ENCODE measurements at places on chromosomes 7 and 10.

GRCh38 chr10:62021128-62021665 lies 119.7 kb downstream of the ARID5B start:
- DNase-seq, result no peak

DNA sequence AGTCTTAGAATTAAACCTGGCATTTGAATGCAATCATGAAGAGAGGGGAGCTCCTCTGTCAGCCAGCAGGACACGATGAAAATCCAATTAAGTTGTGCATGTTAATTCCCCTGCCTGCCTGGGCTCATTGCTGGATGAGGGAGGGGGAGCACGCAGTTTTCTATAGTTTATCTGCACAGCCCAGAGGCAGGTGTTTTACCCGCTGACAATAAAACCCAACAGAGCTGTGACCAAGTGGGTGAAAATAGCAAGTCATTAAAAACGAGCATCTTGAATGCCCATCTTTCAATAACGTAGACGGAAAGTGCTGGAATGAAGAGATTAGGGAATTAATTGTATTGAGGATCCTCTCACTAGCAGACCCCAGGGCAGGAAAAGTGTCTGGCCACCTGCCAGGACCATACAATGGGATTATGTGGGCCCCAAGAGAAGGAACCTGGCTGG lies 100.1 kb upstream of the FAM20C start:
- DNase-seq, result no peak

DNA sequence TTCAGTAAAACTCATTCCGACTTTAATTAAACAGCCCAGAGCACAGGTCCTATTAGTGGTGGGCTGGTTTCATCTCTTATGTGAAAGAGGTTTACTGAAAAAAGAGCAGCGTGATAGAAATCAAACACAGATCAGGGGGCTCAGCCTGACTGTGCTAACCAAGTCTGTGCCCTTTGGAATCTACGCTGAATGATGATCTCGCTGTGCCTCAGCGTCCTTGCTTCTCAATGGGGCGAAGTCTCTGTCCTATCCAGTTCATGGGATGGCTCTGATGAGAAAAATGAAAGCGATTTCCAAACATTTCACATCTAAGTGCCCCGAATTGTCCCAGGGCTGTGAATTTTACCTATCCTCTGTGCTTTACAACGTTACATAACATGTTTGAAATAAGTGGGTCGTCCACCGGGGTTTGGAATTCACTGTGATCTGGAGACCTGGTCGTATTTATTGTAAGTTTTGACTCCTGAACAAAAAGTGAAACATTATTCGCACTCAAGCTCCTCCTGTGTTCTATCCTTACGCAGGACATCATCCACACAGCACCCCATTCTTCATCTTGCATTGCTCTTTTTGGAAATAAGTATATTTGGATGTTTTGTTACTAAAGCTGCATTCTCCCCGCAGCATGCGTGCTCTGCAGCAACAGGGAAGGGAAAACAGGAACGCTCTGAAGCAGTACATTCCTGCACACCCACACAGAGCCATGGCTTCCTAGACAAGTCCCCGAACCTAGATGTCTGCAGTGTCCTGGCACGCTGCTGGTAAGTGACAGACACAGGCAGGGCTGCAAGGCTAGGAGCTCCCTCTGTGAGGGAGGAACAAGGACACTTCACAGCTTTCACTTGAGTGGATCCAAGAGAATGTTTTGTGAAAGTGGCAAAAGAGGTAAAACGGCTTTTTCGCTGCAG lies 83.5 kb downstream of the SLC37A3 start:
- DNase-seq, result no peak

DNA sequence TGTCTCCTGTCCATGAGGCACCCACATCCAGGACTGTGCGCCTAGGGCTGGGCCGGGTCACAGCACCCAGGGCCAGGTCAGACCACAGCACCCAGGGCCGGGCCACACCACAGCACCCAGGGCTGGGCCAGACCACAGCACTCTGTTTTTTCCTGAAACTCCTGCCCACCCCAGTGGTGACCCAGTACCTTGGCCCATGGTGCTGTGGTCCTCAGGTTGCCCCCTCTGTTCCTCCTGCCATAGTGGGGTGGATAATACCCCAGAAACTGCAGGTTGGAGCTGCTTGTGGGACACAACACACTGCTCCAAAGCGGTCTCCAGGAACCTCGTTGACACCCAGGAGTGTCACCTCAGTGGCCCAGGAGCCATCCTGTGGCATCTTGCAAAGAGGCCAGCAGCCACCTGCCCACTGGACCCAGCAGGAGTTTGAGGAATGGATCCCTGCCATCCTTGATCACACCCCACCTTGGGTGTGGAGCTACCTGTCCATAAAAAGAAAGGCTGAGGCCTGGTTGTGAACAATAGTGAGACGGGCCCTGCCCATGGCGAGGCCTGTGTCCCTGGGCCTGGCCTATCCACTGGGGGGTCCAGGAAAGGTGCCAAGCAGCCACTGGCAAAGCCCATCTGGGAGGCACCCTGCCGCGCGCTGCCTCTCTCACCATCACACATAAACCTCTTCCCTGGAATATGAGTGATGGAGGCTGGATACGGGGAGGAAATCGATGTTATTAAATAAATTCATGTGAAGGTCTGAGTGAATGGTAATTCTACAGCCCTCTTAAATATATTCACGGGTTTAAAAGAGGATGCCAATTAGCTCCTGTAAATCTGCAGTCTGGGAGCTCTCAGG lies 89.0 kb downstream of the NKX6-2 start:
- no peak for DNase-seq

- DNase-seq, result no peak
Measured at GRCh38 chr7:50782375-50783208, at the start of gene GRB10. TSS of gene GRB10 (minus strand) at chr7:50782896. CDS start at chr7:50732322, 50,574 bp downstream.

GRCh38 chr7:129443612-129444011 lies 9.4 kb downstream of the STRIP2 start:
- no peak for DNase-seq

DNA sequence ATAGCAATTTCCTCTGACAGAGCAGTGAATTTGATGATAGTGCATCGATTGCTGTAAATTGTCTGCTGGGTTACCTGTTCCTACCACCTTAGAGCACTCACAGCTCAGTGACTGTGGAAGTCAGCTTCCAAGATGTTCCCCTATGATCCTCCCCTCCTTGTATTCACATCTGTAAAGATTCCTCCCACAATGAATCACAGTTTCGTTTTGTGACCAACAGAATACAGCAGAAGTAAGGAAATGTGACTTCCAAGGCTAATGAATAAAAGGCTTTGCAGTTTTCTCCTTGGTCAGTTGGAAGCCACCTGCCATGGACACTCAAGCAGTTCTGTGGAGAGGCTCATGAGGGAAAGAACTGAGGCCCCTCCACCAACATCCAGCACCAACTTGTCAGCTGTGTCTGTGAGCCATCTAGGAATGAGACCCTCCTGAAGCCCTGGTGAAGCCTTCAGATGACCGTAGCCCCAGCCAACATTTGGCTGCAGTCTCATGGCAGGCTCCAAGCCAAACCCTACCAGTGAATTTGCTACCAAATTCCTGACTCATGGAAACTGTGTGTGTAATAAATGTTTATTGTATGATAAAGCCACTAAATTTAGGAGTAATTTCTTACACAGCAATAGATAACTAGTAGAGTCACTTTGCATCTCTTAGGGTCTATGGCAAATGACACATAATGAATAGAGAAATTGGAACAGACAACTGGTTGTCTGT lies 309.5 kb upstream of the NPVF start:
- no peak for DNase-seq

- DNase-seq, result no peak
Measured at GRCh38 chr7:15922002-15922401, 235.5 kb upstream of the MEOX2 start.

GRCh38 chr10:4456776-4457175 lies 369.2 kb upstream of the AKR1E2 start:
- no peak for DNase-seq

GRCh38 chr7:14125998-14126397 lies 136.5 kb upstream of the ETV1 start:
- DNase-seq, result no peak

DNA sequence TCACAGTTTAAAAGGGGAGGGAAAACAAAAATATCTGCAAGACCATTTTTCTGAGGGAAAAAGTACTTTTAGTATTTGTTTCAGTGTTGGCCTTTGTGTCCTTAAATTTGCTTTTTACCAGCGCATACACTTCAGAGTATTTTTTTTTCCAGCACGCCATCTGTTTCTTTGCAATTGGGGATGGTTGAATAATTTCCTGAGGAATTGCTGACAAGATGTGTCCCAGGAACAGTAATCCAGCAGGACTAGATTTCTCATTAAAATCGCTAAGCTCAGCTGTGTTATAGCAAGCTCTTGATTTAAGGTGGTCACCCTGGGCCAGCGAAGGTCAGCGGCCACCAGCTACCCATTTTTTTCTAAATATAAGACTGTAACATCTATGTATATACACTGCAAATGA lies 156.9 kb upstream of the RHOBTB1 start:
- no peak for DNase-seq

- peak; percentile 68 for DNase-seq
Measured at GRCh38 chr10:50325449-50326171, 74.3 kb upstream of the ASAH2 start.

DNA sequence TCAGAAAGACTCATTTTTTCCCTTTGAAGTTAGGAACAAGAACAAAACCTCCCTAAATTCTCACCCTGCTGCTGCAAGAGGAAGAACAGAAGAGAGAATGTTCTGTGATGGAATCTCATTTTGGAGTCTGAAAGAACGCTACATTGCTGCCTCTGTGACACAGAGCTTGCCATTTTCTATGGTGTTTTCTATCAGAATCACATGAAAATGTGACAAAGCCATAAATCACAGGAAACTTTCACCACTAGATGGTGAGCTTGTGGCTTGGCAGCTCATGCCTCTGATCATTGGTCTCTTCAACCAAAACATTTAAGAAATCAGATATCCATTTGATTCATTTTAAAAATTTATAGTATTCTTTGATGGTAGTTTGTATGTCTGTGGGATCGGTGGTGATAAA lies 82.9 kb downstream of the CADPS2 start:
- no peak for DNase-seq

DNA sequence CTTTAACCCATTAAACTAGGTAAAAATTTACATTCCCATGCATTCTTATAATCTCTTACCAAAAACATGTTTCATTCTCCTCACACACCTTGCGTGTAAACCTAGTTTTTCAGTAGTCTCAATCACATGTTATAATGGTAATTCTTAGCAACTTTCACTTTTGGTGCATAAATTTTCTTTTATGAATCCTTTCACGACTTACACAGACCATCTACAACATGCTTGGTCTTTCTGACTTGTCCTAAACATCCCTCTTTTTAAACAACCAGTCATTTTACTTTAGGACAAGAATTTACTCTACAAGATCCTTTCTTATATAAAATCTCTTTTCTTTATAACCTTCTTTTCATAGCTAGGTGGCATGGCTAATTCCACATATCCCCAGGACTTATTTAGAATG lies 25.8 kb downstream of the FBXL13 start:
- DNase-seq, result no peak

DNA sequence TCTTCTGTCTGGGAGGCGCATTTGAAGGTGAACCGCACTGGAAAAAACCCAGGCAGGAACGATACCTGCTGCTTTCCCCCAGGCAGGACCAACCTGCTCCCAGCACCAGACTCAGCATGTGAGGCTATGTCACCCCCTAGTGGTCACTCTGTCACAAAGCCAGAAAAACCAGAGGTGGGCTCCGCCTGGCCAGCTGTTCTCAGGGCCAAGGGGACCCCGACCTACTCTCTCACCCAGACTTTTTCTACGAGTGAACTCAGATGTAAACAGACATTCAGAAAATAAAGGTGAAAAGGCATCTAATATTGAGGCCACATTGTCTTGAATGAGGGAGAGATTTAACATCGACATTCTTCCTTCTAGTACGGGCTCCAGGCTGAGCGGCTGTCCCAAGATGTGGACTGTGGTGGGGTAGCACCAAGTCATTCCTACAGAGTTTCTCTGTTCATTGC lies 117.3 kb downstream of the PRKAG2 start:
- no peak for DNase-seq

DNA sequence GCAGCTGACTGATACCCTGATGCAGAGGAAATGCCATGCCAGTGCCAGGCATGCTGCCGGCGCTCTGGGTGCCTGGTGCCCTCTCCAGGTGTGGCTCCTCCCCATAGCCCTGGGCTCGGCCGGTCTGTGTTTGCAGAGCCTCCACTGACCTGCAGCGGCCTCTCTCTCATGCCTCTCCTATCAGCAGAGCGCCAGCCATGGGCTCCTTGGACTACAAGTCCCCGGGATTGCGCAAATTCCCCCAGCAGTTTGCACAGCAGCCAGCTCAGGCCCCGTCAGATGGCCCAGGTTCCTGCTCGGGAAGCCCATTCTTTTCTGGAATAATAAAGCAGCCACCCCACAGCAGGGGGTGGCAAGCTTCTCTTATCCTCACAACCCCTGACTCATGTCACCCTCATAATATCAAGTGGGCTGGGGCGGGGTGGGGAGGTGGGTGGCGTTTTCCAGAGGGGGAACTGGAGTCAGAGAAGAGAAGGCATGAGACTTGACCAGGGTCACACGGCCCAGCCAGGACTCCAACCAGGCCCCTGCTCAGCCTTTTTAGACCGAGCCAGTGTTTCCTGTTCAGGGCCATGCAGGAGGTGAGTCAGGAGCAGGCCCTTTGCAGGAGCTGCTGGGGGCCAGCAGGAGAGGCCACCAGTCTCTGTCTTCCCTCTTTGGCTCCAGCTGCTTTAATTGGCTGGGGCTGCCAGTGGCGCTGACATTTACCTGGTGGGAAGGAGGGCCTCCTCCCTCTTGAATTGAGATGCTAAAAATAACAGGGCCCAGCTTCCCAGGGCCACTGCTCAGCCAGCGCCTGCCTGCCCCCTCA lies 58.6 kb downstream of the ZMIZ1 start:
- DNase-seq, result no peak

- no peak for DNase-seq
Measured at GRCh38 chr7:25012254-25012653, 32.3 kb upstream of the OSBPL3 start.

GRCh38 chr10:77898323-77899079 lies 28.1 kb downstream of the DLG5 start:
- DNase-seq, result peak; percentile 80

GRCh38 chr7:115097175-115097671 lies 175.3 kb downstream of the MDFIC start:
- DNase-seq, result no peak

DNA sequence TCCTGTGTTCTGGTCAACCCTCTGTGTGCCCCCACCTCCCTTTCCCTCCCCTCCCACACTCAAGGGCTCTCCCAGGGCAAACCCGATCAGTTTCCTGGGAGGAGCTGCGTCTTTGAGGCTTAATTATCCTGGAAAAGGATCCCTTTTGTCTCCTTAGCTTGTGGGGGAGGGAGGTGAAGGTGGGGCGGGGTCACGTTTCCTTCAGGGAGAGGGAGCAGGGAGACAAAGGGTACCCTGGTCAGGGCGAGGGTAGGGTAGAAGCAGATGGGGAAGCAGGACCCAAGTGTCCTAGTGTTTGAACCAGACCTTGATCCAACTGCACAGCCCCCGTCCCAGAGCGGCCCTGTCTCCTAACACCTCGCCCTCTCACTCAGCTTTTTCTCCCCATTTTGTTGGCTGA lies 90.1 kb downstream of the HIF1AN start:
- DNase-seq, result no peak

DNA sequence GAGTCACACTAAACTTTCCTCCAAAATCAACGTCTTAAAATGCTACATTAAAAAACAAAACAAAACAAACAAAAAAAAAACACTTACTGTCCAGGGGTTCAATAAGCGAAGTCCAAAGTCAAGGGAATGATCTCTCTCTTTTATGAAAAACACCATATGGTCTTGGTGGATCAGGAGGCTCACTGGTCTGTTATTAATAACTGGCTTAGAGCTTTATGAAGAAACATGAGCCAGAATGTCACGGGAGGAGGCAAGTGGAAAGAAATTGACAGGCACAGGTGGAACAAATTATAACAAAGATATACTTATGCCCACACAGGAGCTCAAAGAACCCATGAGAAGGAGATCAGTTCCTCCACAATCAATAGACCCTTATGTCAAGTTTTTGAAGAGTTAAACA lies at the start of gene MRLN:
Gene MRLN (minus strand): TSS at position 189 of the 400 bp plus-strand sequence.
- no peak for DNase-seq

Data from GDM1 (cell line).